Activated CD4-positive, alpha-beta T cell treated with anti-CD3 and anti-CD28 coated beads, Interleukin-2, amount 10 ng/mL, durations not matched to agents 24 days and 14 days (primary cell): ENCODE measurements at places on chromosomes 12 and 14.

DNA sequence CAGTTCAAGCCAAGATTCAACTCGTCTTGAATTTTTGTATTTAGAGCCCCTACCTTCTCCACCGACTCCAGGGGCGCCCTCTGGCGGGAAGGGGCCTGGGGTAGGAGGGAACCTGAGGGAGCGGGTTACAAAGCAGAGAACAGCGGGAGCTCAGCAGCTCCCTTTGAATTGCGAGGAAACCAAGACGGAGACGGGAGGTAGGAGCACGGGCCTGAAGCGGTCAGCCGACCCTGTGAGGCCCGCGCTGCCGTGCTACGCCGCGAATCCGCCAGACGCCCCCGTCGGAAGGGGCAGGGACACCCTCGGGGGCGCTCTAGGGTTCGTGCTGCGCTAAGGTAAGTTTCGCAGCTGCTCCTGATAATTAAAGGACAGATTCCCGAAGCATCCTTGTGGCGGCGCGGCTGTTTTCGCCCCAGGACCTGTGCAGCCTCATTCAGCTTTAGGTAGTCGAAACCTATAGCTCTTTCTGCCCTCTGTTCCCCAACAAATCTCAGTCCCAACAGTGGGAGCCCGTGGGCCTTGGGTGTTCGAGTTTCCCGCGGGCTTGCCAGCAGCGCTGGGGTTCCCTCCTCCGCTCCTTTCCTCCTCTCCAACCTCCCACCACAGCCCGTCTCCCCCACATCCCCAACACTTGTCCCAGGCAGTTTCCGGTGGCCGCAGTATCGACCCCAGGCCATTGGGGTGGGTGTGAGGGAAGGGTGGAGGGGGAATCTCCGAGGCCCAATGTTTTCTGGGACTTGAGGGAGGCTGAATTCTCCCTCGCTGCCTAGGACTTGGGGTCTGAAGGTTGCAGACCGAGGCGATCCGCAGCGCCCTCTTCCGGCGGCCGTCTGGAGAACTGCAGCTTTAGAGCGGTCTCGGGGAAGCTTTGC, 5.1 kb upstream of the NKX2-1 start:
- DNase-seq = no peak

- no peak for DNase-seq
Observed at GRCh38 chr12:122137681-122138080, 36.3 kb downstream of the IL31 start.

DNA sequence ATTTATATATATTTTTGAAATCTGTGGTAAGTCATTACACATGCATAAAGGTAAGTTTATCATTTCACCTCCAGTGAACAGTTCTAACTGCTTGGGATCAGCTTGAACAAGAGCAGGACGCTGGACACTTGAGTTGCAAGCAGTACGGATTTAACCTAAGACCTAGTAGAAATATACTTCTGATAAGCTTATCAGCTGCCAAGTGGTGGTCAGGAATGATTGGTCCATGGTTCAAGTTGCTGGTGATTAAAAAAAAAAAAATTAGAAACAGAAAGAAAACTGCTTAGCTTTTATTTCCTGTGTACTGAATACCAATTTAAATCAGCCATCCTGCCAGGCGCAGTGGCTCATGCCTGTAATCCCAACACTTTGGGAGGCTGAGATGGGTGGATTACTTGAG, 88.6 kb downstream of the AEBP2 start:
- no peak for DNase-seq

GRCh38 chr12:23949348-23950209, at the start of gene SOX5:
SOX5 (minus strand) TSS chr12:23949670; CDS start chr12:23949601, 69 bp downstream.
- no peak for DNase-seq

GRCh38 chr14:42782754-42783153, 1176.1 kb downstream of the LRFN5 start:
- DNase-seq = no peak

DNA sequence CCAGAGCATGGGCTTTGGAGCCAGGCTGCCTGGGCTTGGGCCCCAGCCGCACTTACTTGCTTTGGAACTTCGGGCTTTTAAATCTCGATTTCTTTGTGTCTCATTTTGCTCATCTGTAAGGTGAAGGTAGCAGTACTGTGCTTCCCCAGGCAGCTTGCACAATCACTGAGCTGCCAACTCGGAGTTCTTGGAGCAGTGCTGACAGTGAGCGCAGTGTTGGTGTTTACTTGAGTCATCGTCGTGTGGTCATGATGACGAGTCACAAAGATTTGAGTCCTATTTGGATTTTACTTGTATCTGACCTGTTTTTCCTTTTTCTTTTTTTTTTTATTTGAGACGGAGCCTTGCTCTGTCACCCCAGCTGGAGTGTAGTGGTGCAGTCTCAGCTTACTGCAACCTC, 31.3 kb upstream of the ATF1 start:
- no peak for DNase-seq

DNA sequence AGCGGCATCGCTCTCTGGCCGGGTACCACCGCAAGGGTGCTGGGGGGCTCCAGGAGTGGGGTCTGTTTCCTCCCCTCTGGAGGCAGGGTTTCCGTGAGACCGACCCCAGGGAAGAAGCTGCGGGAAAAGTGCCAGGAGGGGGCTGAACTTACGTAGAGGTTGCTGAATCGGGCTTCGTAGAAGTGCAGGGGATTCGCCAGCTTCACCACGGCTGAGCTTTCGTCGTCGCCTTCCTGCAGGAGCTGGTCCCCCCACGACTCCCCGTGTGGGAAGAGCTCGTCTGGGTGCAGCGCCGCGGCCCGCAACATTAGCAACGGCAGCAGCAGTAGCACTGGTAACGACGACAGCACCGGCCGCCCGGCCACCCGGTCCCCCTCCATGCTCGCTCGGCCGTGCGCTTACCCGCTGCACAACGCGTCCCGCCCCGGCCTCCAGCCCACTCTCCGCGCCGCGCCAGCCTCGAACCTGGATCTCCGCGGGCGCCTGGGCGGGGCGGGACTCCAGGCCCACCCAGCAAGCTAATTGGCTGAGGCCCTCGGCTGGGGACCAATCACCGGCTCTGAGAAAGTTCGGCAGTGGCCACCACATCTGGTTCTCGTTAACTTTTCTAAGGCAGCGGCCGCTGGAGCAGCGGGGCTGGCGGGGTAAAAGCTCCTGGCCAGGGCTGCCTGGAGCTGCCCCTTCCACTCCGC, at the start of gene NID2:
Gene NID2, minus strand, starts transcription at position 445 of the 692 bp plus-strand sequence. Its CDS starts 65 bp downstream, at position 380.
- peak; percentile 84 for DNase-seq

DNA sequence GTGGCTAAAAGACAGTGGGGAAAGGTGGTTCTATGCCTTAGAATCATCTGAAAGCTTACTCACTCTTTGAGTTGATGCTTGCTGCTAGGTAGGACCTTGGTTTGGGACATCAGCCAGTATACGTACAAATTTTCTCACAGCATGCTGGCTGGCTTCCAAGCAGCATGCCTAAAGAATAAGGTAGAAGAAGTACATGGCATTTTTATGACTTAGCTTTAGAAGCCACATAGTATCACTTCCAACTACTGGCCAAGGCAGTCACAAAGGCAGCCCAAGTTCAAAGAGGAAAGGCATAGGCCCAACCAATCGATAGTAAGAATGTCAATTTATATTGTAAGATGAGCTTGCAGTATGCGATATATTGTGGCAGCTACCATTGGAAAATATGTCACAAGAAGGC, 284.2 kb upstream of the CAND1 start:
- no peak for DNase-seq

DNA sequence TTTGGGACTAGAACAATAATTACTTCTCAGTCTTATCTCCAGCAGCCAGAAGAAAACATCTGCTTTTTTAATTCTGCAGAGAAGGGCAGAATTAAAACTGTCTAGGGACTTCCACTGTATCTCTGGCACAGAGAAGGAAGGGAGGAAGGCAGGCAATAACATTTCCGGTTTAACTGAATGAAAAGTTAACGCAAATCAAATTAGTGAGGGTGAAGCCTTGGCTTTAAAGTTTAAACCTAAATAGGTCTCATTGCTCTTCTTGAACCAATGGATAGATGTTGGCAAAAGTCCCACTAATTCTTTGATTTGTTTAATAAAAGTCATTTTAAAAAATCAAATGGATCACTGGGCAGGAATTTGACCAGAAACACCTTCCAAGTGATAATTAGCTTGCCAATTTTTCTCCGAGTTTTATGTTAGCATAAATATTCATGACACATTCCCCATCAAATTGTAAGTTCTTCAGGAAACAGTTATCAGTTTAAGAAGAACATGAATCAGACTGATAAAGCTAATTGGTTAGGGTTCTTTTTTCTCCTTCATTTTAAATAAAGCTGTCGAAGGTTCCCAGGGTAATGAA, 181.9 kb downstream of the SLC15A5 start:
- DNase-seq = no peak

GRCh38 chr14:79949906-79950305, 261.4 kb downstream of the DIO2 start:
- no peak for DNase-seq

DNA sequence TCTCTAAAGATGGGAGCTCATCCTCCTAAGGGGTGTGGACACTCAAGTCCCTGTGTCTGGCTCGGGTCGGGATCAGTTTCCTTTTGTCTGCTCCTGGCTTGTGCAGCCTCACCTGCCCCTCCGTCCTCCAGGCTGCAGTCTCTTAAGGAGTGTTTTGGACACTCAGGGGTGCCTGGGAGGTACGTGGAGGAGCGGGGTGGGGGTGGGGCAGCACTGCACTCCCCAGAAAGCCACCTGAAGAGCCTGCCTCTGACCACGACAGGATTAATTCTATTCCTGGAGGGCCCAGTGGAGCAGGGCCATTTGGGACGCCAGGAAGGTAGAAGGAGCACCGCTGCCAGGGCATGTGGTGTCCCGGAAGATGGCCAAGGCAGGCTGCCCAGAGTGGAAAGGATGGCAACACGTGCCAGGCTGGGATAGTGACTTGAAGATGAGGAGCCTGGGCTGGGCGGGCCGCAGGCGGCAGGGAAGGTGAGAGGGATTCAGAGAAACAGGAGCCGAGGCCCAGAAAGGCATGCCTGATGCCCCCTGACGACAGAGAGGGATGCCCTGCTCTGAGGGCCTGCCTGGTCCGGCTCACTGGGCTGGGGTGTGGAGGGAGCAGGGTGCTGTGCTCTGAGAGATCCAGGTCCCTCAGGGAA, 14.8 kb upstream of the LRTM2 start:
- no peak for DNase-seq

GRCh38 chr14:65072256-65072655, 30.1 kb downstream of the MAX start:
- DNase-seq = no peak

DNA sequence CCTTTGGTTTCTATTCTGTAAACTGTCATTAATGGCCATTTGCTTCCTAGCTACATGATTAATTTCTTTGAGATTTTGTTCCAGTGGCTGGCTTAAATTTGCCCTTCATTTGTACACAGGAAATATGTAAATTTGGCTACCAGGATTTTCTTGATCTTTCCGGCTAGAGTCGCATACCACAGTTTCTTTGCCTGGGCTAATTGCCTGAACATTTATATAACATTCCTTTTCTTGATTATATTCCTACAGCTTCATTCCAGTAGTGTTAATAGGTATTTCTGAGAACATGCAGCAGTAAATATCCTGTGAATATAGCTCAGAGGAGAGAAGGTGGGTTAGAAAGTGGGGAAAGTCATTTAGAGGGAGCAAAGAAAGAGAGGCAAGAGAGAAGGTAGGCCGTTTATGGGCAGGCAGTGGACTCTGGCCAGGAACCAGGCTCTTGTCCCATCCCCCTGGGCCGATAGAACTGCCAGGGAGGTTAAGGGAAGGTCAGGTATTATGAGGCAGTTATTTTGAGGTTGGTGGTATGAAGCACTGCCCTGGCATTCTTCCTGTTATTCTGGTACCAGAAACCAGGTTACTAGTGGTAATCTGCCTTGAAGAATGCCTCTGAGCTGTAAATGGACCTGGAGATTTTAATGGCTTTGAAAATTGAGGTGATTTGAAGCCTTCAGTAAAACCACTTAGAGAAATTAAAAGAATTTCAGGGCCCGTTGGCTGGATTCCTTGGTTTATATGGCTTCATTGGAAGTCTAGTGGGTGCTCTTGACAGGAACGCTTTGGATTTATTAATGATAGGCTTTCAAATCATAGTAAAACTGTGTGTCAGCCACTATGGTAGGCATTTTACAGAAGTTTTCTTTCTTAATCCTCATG, 4.4 kb downstream of the RNF10 start:
- no peak for DNase-seq
